ENCODE measurements at places on chromosomes 7 and 10.

DNA sequence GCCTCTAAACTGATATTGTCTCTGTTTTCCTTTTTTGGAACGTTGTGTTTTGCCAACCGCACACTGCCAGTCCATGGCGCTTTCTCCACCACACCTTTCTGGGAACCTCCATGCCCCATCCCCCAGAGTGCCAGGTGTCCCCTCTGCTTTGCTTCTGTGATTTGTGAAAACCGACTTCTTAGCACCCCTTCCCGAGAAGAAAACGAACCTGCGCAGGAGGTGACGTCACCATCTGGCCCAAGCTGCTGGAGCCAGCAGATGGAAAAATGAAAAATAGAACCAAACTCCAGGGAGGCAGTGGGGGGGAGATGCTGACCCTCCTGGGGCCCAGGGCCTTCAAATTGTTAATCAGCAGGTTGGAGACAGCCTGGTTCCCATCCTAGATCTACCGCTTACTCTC, 103.8 kb downstream of the HTR5A start:
- no peak for DNase-seq

DNA sequence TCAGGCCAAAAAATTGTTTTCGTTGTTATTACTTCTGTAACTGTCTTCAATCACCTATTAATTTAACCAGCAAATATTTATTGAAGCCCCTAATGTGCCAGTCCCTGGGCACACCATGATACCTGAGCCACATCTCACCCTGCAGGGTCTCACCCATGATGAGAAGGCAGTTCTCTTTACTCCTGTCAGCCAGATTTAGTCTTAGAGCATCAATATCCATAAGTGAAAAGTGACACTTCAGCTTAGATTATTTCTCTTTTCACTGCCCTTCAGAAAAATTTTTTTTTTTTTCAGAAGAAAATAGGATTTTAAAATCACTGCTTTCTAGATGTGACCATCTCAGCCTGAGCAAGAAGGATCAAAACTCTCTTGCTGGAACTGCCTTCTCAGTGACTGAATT, 258.6 kb upstream of the NFE2L3 start:
- DNase-seq = no peak

DNA sequence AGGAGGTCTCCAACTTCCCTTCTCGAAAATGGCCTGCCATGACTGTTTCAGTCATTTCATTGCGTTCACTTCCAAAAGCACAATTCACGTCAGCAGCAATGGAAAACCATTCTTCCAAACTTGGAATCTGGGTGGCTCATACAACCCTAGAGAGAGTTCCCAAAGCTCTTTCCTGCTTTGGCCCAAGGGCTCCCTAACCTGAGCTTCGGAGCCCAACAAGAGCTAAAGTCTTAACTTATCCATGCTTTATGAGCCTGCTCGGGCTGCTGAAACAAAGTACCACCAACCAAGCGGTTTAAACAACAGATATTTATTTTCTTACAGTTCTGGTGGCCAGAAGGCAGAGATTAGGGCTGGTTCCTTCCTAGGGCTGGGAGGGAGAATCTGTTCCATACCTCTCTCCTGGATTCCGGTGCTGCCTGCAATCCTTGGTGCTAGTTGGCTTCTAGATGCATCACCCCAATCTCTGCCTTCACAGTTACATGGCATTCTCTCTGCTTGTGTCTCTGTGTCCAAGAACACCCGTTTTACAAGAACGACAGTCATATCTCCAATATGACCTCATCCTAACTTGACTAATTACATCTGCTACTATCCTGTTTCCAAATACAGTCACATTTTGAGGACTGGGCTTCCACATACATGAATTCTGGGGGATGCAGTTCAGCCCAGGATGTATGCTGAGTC, 33.5 kb downstream of the CAMK2B start:
- no peak for DNase-seq

DNA sequence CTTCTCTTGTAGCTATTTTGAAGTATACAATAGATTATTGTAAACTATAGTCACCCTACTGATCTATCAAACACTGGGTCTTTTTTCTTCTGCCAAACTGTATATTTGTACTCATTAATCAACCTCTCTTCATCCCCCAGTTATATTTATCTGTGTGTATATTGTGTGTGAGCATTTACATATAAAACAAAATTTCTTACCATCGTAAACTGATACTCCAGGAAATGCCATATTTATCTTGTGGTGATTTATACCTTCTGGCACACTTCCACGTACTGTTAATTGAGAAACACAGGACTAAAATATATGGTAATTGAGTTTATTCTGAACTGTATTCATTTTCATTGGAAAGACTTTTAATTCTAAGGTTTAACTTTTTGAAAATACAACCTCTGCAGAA, 18.9 kb downstream of the ANLN start:
- no peak for DNase-seq

Measured in activated CD8-positive, alpha-beta memory T cell treated with anti-CD3 and anti-CD28 coated beads, Interleukin-2, amount 50 U/mL, for 48 hours (primary cell).